ENCODE measurements at places on chromosomes 13 and 19.

GRCh38 chr19:14786421-14786851 lies 8.1 kb upstream of the ADGRE2 start:
- peak; percentile 17 for DNase-seq

DNA sequence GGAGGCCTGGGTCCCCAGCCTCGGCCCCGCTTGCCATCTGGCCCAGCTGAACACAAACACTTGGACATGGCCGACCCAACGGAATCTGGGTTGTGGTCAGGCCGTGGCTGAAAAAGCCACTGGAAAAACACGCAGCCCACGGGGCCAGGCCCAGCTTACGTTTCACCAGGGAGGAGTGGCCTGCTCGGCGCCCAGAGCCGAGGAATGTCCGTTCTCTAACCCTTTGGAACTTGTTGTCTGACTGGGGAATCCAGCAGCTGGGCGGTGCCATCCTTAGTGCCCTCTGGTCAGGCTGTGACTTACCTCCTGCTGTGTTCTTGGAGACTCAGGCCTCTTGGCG lies 13.8 kb downstream of the CILP2 start:
- no peak for DNase-seq

DNA sequence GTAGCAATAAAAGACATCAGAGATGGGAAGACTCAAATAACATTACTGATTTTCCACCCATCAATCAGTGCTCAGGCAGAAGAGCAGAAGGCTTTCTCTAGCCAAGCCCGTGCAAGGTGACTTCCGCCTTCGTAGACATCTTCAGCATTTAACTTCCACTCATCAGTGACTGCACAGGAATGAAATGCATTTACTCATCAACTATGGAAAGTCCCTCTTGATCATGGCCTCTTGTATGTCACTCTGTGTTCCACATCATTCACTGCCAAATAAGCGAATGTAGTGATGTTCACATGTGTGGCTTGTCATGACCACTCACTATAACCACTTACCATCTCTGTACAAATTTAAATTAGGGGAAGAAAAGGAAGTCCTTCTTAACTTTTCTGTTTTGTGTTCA lies 49.4 kb downstream of the SACS start:
- DNase-seq: peak; percentile 26

GRCh38 chr13:113649212-113649611 lies 8.8 kb downstream of the ATP4B start:
- no peak for DNase-seq

GRCh38 chr13:76516013-76516412 lies 370.2 kb downstream of the KCTD12 start:
- DNase-seq: no peak

DNA sequence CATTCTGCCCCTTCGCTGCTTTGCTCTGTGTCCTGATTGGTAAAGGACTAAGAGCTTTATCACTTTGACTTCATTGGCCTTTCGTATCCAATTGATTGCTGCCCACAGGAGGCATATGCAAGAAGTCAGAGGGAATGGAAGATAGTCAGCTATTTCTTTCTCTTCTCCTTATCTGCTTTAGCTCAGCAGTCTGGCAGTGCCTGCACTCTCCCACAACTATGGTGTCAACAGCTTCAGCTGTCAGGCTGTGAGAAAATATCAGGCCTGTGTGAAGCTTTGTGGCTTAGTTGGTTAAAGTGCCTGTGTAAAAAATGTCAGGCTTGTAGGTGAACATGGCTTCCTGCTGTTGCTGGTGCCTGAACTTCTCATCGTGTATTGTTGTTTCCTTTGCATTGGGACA lies 243.0 kb downstream of the PCDH17 start:
- DNase-seq: no peak

- DNase-seq: no peak
Measured at GRCh38 chr13:54347531-54347930, 1318.9 kb downstream of the OLFM4 start.

GRCh38 chr13:31649766-31650165 lies 89.6 kb upstream of the RXFP2 start:
- DNase-seq: no peak

- no peak for DNase-seq
Measured at GRCh38 chr13:74423434-74423833, 289.2 kb upstream of the KLF12 start.

GRCh38 chr19:18610556-18611326 lies 1.9 kb upstream of the TMEM59L start:
- DNase-seq: no peak

- peak; percentile 82 for DNase-seq
Measured at GRCh38 chr19:48249502-48250014, 6.2 kb downstream of the CARD8 start.

DNA sequence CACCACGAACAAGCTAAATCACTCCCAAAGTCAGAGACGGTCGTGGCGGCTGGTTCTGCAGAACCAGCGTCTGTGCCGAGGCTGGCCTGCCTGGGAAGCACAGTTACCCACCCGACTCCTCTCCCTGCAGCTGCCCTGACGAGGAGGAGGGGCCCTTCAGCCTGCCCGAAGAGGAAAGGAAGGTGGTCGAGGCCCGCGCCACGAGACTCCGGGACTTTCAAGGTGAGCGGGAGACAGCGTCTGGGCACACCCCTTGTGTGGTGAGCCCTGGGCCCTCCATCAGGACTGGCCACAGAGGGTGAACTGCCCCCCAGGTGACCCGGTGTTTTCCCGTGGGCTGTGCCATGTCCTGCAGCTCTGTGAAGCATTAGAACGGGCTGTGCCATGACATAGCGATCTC lies 29.1 kb downstream of the PEX11G start:
- DNase-seq: no peak

DNA sequence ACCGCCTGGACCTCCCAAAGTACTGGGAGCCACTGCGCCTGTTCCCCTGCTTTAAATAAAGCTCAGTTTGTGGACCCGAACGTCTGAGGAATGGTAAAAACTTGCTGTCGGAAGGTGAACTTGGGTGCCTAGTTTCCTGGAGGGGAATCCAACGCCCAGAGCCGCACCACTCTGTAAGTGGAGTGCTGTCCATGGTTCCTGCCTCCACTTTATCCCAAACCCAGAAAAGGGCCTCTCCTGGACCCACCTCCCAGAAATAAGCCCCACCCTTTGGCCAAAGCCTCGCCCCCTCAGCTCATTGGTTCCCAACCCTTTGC lies 2.3 kb downstream of the ANO8 start:
- no peak for DNase-seq

GRCh38 chr19:55579766-55580621 lies 654 bp downstream of the ZNF579 start:
- DNase-seq: no peak

GRCh38 chr13:59477011-59477410 lies 686.7 kb downstream of the DIAPH3 start:
- no peak for DNase-seq

GRCh38 chr19:48210005-48210404 lies 39.5 kb downstream of the ZSWIM9 start:
- no peak for DNase-seq

DNA sequence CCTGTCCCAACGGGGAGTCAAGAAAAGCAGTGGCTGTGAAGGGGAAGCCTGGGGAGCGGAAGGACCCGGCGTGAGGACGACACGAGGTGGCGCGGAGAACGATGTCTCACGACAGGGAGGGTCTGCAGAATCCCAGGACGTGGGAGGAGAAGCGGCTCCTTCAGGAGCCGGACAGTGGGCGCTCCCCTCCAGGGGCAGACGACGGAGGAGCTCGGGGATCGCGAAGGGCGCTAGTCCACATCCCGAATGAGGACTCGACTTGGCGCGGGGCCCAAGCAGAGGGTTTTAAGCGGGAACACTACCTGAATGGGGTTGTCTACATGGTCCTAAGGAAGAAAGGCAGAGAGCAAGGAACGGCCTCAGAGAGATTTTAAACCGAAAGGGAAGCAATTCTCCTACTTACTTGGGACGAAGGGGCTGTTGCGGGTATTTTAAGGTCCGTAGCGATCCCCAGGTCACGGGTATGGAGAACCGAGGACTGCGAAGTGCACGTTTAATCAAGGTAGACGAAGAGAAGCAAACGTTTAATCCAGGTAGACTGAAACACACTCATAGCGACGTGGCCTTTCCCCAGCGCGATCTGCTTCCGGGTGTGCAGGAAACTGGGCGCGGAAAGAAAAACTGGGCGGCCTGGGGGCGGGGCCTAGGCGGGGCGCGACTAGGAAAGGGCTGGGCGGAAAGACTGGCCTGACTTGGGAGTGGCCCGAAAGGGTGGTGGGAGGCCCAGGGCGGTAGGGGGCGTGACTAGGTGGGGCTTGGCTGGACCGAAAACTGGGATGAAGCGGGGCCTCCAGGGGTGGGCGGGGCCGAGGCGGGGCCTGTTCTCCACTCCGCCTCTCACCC lies at the start of gene ZNF841:
Gene ZNF841 (minus strand): TSS at position 594 of the 843 bp plus-strand sequence. CDS start 10,964 bp downstream, outside the sequence.
- DNase-seq: peak; percentile 87

GRCh38 chr13:97221466-97221865 lies 667 bp upstream of the MBNL2 start:
- no peak for DNase-seq

DNA sequence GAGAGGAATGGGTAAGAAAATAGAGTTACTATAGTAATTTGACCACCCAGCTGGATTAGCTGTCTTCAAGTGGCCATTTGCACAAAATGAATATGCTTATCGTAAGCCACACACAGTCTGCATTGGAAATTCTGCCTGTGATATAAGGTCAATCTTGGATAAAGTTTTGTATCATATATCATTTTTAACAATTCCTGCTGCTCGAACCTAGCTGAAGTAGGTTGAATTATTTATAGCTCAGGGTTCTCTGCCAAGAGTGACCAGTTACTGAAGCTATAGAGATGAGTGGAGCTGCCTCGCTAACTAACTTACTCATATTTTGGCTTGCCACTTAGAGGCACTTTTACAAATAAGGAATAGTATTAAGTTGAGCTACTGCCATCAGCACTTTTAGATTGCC lies 220.9 kb downstream of the RGCC start:
- no peak for DNase-seq

- no peak for DNase-seq
Measured at GRCh38 chr13:37667702-37668101, 69.1 kb upstream of the POSTN start.

- DNase-seq: no peak
Measured at GRCh38 chr19:46118136-46118535, 6.4 kb downstream of the IGFL3 start.

DNA sequence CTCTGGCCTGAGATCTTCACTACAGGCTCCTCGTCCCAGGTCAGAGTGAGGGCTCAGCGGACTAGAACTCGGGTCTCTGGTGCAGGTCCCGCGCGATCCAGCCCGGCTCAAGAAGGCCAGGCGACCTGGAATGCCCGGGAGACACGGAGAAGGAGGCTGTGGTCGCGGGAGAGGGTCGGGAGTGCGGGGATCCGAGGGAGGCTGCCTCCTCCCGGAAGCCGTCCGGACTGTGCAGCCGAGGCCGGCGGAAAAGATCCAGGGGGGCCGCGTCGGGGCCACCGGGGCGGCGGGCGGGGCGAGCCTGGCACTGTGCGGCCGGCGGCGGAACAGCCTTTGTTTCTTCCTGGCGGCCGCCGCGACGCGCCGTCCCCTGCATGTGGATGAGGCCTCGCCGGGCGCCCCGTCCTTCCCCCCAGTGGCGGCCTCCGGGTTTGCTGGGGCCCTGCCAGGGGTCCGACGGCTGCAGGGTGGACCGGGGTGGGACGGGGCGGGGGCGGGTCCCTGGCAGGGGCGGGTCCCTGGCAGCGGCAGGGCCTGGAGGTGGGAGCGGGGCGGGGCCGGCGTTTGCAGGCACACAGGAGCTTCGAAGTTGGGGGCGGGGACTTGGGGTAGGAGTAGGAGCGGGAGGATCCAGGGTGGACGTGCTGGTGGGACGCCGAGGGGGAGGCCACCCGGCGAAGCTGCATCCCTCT lies 1.0 kb upstream of the SLC7A10 start:
- no peak for DNase-seq

GRCh38 chr19:533364-534058 lies 2.0 kb downstream of the CDC34 start:
- no peak for DNase-seq

DNA sequence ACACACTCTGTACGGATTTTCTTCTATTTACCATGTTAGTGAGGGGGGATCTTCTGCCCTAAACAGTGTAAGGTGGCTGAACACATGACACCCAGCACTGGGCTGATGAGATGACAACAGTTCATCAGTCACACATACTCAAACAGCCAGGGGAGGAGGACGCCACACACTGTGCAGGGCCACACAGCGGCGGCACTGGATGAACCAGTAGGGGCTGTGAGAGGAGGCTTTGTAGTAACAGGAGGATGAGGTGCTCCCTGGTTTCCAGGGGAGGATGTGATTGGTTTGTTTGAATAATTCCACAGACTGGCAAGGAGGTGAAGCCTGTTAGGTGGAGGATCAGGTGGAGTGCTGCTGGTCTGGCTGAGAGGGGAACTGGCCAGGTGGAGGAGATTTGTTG lies 16.3 kb upstream of the GTF3A start:
- DNase-seq: no peak

DNA sequence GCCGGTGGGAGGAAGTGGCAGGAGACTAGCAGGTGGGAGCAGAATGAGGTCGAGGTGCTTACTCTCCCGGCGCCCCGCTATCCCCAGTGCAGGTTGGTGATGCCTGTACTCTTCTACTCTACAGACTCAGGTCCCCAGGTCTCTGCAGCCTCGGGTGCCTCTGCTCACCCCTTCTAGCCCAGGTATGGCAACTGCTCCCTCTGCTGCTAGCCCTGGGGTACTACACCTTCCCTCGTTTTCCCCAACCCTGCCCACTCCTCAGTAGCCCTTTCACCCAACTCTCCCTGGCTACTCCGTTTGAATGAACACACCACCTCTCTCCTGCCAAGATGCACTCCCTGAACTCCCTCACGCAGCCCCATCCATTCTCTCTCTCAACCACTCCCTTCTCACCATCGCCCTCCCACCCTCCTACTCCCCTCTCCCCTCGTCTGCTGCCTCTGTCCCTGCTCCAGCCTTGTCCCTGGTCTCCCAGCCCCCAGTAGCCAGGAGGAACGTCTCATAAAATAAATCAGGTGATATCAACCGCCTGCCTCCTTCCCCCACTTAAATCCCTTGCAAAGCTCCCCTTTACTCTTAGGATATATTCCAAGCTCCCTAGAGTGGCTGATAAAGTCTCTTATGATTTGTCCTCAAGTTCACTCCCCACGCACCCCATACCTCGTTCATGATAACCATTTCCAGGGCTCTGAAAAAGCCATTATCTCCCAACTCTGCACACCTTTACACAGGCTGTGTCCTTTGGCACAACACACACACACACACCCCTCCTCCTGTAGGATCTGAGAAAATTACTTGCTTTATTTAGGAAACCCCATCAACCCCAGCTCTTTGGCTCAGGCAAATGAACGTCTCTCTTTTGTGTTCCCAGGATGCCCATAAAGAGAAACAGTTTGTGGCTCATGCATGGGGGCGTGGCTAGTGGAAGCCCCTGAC lies 8.2 kb upstream of the MEIS3 start:
- peak; percentile 78 for DNase-seq

- no peak for DNase-seq
Measured at GRCh38 chr19:35303357-35303915, 11.5 kb downstream of the MAG start.

GRCh38 chr19:38933544-38933943 lies 2.8 kb downstream of the MRPS12 start:
- DNase-seq: no peak

- no peak for DNase-seq
Measured at GRCh38 chr19:3102239-3103140, 8.3 kb downstream of the GNA11 start.

DNA sequence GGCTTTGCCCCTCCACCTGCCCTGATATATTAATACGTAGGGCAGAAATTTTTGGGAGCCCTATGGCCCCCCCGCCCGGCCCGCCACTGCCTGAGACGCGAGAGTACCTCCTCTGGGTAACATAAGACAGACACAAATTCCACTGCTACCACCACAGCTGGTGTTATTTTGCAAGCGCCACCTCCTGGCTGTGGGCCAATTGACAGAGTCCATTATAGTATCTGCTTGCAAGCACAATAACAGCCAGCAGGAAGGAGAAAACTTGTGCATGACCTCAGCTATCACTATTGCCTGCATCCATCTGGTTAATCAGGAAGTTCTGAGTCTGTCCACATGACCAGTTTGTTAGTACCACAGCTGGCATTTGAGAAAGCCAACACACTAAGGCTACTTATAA lies 25.3 kb upstream of the OR10H2 start:
- no peak for DNase-seq
